ENCODE measurements at places on chromosomes 6 and 20.
A peak's percentile ranks its signal among the peaks of the same experiment; 100 is the strongest.

DNA sequence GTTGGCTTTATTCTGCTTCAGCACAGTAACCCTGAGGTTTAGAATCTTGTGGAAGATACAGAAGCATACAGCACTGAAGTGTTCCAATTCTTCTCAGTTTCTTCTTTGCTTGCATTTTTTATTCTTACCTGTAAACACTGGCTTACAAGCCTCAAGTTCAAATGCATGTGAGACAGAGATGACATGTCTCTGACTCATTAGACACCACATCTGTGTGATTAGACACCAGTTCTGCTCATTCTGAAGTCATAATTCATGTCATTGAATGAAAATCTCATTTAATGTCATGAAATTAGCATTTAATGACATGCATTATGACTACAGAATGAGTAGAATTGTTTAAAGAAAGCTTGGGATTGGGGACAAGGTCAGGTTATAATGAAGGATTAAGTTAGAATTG is 5.8 kb downstream of the GZF1 start:
- no peak for DNase-seq

DNA sequence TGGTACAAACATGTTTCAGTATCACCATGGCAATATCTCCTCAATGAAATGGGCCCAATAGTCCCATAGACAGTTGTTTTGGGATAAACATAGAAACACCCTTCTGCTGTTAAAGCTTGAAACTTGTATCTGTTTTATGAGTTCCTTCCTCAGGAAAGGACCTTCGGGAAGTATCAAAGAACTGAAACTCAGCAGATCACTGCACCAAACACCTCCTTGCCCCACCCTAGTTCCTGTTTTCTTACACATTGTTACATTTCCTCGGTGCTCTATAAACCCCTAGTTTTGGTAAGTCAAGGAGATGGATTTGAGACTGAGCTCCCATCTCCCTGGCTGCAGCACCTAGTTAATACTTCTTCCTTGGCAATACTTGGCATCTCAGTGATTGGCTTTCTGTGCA is 73.8 kb upstream of the ECI2 start:
- no peak for DNase-seq

GRCh38 chr6:89458704-89459103 is 25.8 kb downstream of the ANKRD6 start:
- DNase-seq: no peak

- no peak for DNase-seq
Observed at GRCh38 chr20:9597547-9597946, 83.2 kb downstream of the LAMP5 start.

- no peak for DNase-seq
Observed at GRCh38 chr20:57650756-57651483, 30.7 kb upstream of the ZBP1 start.

DNA sequence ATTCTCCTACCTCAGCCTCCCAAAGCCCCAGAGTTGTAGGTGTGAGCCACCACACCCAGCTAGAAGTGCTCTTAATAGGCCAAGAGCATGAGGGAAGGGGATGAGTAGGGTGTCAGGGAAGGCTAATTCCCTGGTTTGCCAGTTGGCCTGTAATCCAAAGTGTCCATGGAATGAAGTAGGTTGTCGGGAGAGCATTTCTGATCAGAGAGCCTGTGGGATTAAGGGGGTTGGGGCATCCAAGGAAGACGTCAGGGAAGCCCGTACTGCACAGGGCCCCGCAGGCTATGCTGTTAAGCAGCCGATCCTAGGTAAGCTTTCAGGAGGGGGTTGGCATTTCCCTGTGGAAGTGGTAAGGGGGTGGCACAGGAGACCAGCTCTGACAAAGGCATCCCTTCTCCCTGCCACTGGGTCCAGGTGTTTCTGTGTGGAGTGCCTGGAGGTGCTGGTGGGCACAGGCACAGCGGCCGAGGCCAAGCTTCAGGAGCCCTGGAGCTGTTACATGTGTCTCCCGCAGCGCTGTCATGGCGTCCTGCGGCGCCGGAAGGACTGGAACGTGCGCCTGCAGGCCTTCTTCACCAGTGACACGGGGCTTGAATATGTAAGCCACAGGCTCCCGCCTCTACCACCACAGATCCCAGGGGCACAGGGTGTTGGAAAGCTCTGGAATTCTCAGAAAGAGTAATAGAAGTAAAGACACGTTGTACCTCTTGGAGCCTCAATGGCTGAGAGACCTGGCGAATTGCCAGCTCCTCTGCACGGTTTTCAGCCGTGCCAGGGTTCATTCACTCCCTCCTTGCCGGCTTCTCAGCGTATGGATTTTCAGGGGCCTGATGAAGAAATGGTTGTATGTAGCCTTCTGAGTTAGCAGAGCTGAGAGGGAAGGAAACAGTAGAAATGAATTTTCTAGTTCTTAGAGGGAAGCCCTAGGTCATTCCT is 21.4 kb upstream of the MAPRE1 start:
- peak; percentile 52 for DNase-seq

GRCh38 chr6:38688579-38689087 is 14.3 kb downstream of the GLO1 start:
- DNase-seq: no peak

DNA sequence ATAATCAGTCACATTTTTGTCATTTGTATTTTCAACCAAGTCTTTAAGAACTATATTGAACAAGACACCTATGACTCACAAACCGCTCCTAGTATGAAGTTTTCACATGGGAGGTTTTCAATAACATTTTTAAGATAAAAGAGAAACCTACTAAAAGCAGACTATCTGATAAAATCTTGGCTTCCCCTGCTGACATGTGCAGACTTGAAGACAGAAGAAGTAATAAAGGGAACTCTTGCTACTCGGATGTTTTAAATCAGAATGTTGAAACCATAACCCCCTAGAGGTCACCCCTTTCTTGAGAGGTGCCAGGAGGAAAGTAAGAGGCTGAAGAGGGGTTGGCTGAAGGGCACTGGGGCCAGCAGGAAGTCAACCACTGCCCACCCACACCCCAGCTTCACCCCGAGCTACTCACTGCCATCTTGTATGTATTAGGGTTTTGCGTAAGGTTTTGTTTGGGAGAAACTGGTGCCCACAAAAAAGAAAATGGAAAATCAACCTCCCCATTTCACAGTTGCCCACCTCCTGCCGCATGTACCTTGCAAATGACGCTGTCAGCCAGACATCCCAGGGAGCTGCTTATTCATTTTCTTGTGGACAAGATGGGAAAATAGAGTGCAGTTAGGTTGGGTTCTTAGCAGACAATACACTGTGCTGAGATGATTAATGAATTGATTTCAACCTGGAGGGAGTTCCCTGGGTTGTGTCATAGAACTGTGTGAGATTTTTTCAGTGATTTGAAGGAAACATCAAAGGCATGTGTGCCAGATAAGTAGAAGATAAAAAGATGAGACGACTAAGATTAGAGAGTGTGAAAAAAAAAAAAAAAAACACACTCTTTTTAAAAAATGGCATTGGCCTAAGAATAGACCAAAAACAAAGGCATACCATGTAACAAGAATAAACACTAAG is 83.2 kb upstream of the TAB2 start:
- no peak for DNase-seq

- no peak for DNase-seq
Observed at GRCh38 chr6:64141680-64142079, 506.1 kb downstream of the PHF3 start.

- DNase-seq: no peak
Observed at GRCh38 chr20:11117808-11118528, 444.2 kb upstream of the JAG1 start.

- DNase-seq: no peak
Observed at GRCh38 chr20:9298906-9299305, 215.5 kb upstream of the LAMP5 start.

DNA sequence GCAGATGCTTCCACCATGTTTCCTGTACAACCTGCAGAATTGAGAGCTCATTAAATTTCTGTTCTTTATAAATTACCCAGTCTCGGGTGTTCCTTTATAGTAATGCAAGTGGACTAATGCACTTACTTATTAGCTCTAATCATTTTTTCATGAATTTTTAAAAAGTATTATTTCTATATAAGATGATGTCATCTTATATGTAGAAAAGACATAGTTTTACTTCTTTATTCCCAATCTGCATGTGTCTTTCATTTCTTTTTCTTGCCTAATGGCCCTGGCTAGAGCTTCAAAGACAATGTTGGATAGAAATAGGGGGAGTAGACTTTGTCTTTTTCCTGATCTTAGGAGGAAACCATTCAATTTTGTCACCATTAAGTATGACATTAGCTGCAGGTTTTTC is 27.8 kb downstream of the OTOR start:
- DNase-seq: no peak

DNA sequence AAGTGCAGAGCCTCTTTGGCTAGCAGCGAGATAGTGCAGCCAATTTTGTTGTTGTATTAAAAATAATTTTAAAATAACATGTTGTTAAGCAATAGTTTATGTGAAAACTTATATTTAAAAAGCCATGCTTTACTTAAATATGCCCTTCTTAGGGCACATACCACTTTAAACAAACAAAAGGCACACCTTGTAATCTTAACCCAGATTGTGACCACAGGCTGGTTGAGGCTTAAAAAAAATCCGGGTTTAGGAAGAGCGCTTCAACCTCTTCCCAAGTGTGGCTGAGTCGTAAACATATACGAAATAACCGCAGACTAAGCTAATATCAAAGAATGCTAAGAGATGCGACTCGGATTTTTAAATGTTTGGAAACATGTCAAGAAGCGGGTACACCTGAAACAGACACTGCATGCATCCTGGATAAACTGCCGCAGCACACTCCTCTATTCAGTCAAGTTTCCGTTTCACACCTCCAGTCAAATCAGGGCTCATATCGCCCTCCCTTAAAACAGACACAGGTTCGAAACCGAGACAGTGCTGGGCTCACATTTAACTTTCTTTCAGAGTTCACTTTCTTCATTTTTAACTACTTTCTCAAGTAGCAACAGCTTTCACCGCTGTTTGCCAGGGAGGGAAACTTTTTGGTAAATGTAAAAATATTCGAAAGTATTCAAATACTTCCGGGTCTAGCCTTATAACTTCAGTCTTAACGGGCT is 1.5 kb downstream of the DEK start:
- DNase-seq: no peak

GRCh38 chr20:53844259-53844658 is 226.1 kb downstream of the BCAS1 start:
- DNase-seq: no peak

- no peak for DNase-seq
Observed at GRCh38 chr6:13980534-13980933, 55.8 kb downstream of the RNF182 start.

DNA sequence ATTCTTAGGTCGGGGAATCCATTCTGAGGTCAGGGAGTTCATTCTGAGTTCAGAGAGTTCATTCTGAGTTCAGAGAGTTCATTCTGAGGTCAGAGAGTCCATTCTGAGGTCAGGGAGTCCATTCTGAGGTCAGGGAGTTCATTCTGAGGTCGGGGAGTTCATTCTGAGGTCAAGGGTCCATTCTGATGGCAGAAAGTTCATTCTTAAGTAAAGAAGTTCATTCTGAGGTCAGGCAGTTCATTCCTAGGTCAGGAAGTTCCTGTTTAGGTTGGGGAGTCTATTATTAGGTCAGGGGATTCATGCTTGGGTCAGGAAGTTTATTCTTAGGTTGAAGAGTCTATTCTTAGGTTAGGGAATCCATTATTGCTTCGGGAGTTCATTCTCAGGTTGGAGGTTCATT is 16.5 kb upstream of the NXT1 start:
- DNase-seq: no peak

- DNase-seq: no peak
Observed at GRCh38 chr20:57263801-57264792, 2.3 kb downstream of the BMP7 start.

- DNase-seq: peak; percentile 39
Observed at GRCh38 chr6:158040051-158040803, 58.6 kb downstream of the SYNJ2 start.

- DNase-seq: no peak
Observed at GRCh38 chr6:30882204-30882758, 2.0 kb upstream of the DDR1 start.

GRCh38 chr6:118223316-118223715 is 316.3 kb downstream of the SLC35F1 start:
- no peak for DNase-seq

DNA sequence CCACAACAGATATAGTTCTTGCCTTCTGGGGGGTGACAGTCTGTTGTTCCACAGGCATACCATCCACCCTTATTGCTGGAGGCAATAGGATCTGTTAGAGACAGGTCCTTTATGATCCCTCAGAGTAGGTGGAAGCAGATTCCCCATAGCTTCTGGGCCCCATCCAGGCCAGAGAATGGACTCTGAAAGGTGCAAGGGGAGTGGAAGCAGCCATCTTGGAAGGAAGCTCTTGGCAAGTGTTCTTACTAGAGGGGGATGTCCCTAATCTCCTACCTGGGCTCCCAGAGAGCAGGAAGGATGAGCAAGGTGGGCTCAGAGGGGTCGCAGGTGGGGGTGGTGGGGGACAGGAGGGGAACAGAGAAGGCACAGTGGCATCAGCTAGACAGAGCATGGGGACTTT is 33.4 kb downstream of the CEBPB start:
- no peak for DNase-seq

DNA sequence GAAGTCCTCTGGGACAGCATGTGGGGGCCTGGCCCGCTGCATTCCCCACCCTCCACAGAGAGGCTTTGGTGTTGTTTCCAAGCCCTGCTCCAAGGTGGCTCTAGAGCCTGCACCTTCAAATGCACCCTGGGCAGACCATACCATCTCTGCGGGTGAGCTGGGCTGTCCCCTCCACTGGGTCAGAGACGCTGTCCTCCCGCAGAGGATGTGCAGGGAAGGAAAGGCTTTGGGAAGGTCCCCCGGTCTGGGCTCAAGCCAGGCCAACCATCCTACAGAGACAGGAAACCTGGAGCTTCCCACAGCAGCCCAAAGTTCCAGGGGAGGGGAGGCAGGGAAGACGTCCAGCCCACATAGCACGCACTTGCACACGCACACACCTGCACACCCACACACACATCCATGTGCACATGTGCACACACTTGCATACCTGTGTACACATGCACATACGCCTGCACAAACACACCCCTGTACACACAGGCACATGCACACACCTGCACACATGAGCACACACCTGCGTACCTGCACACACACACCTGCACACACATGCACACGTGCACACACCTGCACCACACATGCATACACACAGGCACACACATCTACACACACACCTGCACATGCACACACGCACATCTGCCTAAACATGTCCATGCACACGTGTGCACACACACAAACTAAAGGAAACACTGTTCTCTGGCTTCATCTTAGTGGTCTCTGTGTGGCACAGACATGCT is 155.4 kb downstream of the ERMARD start:
- no peak for DNase-seq

- DNase-seq: no peak
Observed at GRCh38 chr6:119678961-119679360, 329.4 kb upstream of the MAN1A1 start.

DNA sequence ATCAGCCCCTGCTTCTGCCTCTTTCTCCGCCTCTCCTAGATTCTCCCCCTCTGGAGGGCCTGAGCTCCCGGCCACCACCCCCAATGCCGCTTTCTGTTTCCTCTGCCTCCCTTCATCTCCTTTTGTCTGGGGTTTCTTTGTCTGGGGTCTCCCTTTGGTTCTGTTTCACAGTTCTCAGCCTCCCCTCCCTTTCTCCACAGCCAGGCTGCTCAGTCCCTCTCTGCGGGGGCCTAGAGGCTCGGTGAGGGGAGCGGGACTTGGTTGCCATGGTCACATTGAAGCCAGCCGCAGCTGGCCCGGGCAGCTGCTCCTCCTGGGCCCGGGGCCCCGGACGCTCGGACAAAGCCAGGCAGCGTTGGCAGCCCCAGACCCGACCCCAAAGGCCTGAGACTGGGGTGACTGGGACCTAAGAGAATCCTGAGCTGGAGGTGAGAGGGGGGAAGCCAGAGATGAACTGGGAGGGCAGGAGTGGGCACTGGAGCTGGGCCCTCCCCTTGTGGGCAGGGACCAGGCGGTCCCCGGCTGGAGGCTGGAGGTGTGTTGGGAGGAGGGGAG is 3.5 kb upstream of the DDR1 start:
- peak; percentile 53 for DNase-seq
